ENCODE measurements at places on chromosomes 16 and 17. TPM values are rescaled to one million over a fixed set of nuclear protein-coding genes. Genes with fewer than 3 reads are reported as not detected.

Gene GNG13
- not detected for total RNA-seq

Gene DPEP2
- total RNA-seq: not detected

DNA sequence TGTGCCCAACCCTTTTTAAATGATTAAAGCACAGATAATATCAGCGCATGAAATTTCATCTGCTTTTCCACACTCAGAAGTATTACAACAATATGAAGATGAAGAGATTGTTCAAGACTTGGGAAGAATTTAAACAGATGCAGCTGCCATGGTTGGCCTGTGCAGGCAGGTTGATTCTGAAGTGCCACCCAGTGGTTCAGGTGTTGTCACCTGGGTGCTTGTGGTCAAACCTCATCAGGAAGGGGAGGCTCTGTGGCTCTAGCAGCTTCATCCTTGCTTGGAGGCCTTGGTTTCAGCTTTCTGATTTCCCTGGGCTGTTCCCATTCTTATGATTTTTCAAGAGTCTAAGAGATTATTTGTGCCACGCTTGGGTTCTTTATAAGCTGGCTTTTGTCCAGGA, 22.2 kb upstream of the CLEC18C start:
- H3K4me1 ChIP-seq: no peaks in the 10 kb centered on the region
- H3K36me3 ChIP-seq: peaks cover 19% of the 10 kb centered on the region

- peaks cover 11% of the 10 kb centered on the region for H3K4me1 ChIP-seq
- H3K27me3 ChIP-seq: peaks cover 11% of the 10 kb centered on the region
- no peak overlapping the region for H3K4me3 ChIP-seq
These were observed 9.6 kb downstream of the MEOX1 start for GRCh38 chr17:43652124-43652480.

- H3K4me3 ChIP-seq: peak within 1 kb of the TSS; percentile 78
- peaks cover 10% of the 10 kb centered on the region for H3K36me3 ChIP-seq
- H3K4me1 ChIP-seq: peaks cover 16% of the 10 kb centered on the region
- DNase-seq: peak; percentile 45
These were observed at the start of gene ORAI3 for GRCh38 chr16:30948667-30949649. Gene ORAI3, plus strand, starts transcription at chr16:30949068. Its CDS starts 222 bp downstream, at chr16:30949290.

Gene KRT12
- not detected for total RNA-seq

DNA sequence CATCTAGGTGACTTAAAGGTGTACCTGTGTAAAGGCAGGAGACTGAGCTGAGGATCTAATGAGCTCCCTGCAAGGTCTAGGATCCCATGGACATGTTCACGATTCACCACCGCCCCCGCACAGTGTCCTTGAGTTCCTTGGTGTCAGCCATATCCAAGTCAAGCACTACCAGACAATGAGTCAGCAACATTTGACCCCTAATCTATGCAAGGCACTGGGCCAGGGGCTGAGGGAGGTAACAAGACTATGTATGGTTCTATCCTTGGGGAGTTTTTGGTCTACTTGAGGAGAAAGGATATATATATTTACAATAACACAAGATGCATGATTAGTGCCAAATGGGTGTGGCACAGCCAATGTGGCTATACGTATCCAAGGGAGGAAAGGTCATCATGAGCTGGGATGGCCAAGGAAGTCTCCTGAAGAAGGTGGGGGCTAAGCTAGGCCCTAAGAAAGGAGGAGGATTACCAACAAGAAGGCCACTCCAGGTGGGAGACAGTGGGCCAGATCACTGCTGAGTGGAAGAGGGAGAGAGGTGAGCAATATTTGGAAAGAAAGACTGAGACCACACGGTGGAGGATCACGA, 35.0 kb downstream of the ITGB3 start:
- H3K27ac ChIP-seq: no peak overlapping the region
- H3K4me1 ChIP-seq: peaks cover 2% of the 10 kb centered on the region

DNA sequence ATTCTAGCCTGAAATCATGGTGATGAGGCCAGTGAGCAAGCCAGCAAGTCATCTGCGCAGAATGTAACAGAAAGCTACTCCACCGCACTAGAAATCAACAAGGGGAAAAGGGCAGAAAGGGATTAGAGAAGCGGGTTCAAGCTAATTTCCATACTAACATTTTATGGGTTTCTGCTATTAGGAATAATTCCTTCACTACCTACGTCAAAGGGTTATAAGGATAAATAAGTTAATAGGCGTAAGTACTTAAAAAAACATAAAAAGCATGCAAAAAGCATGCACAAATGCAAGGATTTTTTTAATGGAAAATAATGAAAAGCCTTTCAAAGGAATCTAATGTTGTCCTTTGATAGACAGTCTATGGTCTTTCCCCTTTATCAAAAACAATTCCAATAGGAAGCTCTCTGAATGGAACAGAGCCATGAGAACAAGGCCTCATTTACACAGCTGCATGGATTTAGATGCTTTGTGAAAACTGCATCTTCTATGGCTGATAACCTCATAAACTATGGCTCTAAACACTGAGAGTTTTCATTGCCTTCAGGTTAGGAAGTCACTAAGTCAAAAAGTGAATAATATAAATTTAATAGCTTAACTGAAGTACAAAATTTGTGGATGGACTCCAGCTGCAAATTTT, 5.6 kb downstream of the EMC8 start:
- DNase-seq: no peak
- no peaks in the 10 kb centered on the region for H3K27me3 ChIP-seq
- H3K27ac ChIP-seq: peak overlapping the region; percentile 58

DNA sequence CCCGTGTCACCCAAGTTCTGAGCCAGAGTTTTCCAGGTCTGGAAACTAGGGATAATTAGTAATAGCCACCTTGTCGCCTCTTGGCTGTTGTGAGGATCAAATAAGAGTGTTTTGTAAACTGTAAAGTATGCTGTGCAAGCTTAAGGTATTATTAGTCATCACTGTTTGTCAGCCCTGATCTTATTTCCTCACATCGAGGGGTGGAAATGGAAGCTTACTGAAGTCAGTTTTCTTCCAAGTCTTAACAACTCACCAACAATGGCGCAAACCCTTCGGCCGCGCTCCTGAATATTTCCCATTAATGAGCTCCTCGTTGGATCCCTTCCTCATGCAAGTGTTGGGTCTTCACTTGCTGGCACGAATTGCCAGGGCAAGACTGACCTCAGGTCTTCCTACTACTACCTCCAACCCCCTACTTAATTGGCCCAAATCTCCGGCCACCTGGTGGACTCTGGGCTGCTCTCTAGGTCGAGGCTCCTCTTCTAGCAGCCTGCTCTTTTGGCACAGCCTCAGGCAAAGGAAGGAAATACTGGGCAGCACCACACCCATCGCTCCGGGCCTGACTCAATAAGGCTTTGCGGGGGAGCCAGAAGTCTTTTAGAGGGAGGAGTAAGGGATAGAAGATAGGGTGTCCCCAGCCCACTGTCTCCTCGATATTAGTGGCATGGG, 885 bp upstream of the SLC35B1 start:
- peaks cover 5% of the 10 kb centered on the region for H3K36me3 ChIP-seq
- no peak for DNase-seq
- H3K4me3 ChIP-seq: peak overlapping the region; percentile 94

DNA sequence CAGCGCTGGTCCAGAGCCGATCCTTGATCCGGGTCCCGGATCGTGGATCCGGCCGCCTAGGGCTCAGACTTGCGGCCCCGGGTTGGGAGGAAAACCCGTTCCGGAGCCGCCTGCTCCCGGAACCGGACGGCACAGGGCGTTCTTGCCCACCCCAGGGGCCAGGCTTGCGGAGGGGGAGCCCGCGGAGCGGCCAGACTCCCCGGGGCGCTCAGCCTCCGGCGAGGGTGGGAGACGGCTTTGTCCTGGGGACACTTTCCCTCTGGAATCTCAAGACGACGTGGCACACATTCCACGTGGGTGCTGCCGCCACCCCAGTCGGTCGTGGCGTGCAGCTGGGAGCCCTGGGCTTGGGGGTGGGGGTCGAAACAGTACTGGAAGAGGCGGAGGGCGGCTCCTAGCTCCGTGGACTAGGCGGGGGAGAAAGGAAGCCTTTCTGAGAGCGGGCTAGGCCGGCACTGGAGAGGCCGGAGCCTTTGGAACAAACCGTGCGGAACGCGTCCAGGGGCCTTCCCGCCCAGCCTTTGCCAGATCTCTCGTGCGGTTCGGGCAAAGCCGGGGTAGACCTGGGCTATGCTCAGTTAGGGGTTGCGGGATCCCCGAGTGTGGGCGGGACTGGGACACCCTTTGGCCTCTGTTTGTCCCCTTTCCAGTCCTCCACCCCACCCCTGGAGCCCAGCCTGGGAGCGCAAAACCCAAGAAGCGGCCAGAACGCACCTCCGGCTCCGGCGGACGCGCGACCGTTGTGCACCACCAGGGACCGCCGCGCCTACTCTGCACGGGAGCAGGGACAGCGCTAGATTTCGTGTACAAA, 26.5 kb downstream of the SREBF1 start:
- no peak overlapping the region for H3K27ac ChIP-seq
- H3K27me3 ChIP-seq: peaks cover 3% of the 10 kb centered on the region
- H3K36me3 ChIP-seq: peaks cover 11% of the 10 kb centered on the region
- no peak overlapping the region for H3K4me3 ChIP-seq
- no peak for DNase-seq

Gene ABCA9
- total RNA-seq: 0.14 TPM

GRCh38 chr17:21113049-21113690, 13.6 kb upstream of the DHRS7B start:
- DNase-seq: no peak
- H3K4me1 ChIP-seq: no peaks in the 10 kb centered on the region

GRCh38 chr16:10388988-10389387, 3.1 kb downstream of the ATF7IP2 start:
- DNase-seq: no peak
- peaks cover 11% of the 10 kb centered on the region for H3K4me1 ChIP-seq
- peaks cover 43% of the 10 kb centered on the region for H3K36me3 ChIP-seq
- peak overlapping the region; percentile 35 for H3K4me3 ChIP-seq
- H3K27me3 ChIP-seq: no peaks in the 10 kb centered on the region
- no peak overlapping the region for H3K27ac ChIP-seq

- H3K27ac ChIP-seq: no peak overlapping the region
- DNase-seq: no peak
- H3K4me3 ChIP-seq: no peak overlapping the region
These were observed 18.1 kb upstream of the MYH8 start for GRCh38 chr17:10439816-10440215.

DNA sequence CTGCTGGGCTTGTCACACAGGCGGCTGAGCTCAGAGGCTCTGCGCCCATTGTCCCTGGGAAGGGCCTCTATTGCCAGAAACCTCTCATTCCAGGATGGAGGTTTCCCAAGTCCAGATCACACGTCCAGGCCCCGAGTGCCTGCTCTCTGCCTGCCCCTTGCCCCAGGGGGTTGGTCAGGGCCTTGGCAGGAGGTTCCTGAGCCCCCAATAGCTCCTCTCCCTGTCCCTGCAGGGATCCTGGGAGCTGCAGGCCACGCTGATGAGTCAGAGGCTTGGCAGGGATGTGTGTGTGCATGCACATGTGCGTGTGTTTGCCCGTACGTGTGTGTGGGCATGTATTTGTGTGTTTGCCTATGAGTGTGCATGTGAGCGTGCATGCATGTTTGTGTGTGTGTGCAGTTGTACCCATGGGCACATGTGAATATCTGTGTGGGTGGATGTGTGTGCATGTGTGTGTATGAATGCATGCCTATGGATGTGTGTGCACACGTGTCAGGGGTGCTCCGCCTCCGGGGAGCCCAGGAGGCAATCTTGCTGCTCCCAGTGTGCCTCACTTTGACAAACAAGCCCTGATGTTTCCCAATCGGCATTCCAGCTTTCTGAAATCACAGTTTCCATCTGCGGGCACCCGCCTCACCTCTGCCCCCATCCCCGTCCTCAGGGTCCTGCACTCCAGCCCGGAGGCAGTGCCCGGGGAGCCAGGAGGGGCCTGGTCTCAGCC, 98.4 kb upstream of the GSE1 start:
- peak overlapping the region; percentile 51 for H3K27ac ChIP-seq
- peaks cover 8% of the 10 kb centered on the region for H3K27me3 ChIP-seq
- H3K36me3 ChIP-seq: peaks cover 2% of the 10 kb centered on the region
- no peak overlapping the region for H3K4me3 ChIP-seq
- no peak for DNase-seq
- H3K4me1 ChIP-seq: peaks cover 10% of the 10 kb centered on the region

Gene CTRB1
- total RNA-seq: not detected

DNA sequence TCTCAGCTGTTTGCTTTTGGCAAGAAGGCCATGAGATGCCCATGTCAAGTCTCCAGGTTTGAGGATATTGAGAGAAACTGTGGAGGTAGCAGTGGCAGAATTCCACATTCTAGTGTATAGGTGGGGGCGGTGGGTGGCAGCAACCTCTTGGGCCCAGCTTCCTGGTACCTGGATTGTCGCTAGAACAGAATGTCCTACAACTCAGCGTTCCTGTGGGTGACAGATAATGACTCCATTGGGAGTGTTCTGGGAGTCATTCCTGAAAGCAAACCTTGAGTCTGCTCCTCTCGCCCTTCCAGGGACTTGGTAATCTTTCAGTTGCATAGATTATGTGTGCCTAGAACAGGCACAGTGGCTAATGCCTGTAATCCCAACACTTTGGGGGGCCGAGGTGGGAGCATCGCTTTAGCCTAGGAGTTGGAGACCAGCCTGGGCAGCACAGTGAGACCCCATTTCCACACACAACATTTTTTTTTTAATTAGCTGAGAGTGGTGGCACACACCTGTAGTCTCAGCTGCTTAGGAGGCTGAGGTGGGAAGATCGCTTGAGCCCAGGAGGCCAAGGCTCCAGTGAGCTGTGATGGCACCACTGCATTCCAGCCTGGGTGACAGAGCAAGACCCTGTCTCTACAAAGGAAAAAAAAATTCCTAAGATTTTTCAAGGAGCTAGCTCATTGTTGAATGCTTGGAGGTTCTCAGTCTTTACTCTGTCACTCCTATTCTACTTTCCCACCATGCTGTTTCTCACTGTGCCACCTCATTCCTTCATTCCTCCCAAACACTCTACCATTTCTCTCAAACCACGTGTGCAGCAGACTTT, 37.9 kb upstream of the METTL16 start:
- no peak overlapping the region for H3K27ac ChIP-seq
- H3K4me3 ChIP-seq: no peak overlapping the region
- H3K36me3 ChIP-seq: no peaks in the 10 kb centered on the region
- no peaks in the 10 kb centered on the region for H3K27me3 ChIP-seq
- DNase-seq: no peak

DNA sequence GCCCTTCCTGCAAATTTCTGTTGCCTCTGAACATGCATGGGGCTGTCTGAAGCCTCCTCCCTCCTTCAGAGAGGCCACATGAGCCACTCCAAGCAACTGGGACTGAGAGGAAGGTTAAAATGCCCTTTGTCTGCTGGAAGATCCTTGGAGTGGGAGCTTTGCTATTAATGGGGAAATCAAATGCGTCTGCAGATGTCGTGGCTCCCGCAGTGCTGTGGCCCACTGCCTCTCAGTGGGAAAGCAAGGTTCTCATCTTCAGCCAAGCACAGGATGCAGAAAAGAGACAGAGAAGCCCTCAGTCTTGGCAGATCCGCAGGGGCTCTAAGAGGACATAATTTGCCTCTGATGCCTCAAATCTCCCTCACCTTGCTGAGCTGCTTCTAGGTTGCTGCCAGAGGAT, 34.8 kb downstream of the PEMT start:
- H3K4me1 ChIP-seq: peaks cover 7% of the 10 kb centered on the region
- DNase-seq: no peak
- H3K27me3 ChIP-seq: no peaks in the 10 kb centered on the region
- no peak overlapping the region for H3K27ac ChIP-seq
- no peak overlapping the region for H3K4me3 ChIP-seq

DNA sequence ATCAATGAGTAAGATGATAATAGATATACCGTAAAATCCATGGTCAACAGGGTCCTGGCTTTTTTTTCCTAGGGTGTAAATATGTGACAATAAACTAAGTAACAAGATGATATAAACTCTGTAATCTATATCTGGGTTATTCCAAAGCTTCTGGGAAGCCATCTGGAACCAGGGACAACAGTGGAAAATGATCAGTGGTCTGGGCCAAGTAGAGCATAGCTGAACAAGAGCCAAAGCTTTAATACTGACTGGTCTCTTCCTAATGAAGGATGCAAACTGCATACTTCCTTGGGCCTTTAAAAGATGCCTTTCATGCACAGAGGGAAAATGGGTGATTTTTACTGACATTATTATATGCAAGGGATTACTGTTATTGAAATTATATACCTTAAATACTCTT, 8.9 kb downstream of the CA10 start:
- H3K27me3 ChIP-seq: peaks cover 17% of the 10 kb centered on the region
- DNase-seq: no peak
- no peak overlapping the region for H3K4me3 ChIP-seq

Gene ELMO3
- total RNA-seq: 5.4 TPM
